NCI-H1930 (cell line): ENCODE measurements at places on chromosomes 13 and 19.

GRCh38 chr19:44700547-44700946 lies 1.6 kb downstream of the CEACAM16 start:
- DNase-seq: no peak

GRCh38 chr19:42285541-42285941 lies 16.4 kb upstream of the PRR19 start:
- no peak for DNase-seq

- no peak for DNase-seq
Observed at GRCh38 chr19:8167985-8168384, 18.6 kb upstream of the FBN3 start.

DNA sequence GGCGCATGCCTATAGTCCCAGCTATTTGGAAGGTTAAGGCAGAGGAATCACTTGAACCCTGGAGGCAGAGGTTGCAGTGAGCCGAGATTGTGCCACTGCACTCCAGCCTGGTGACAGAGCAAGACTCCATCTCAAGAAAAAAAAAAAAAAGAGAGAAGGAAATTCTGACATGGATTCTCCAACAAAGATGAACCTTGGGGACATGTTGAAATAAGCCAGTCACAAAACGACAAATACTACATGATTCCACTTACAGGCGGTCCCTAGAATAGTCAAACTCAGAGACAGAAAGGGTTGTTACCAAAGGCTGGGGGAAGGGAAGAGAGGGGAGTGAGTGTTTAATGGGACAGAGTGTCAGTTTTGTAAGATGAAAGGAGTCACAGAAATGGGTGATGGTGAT lies 66.4 kb downstream of the F2RL3 start:
- no peak for DNase-seq

GRCh38 chr13:56134524-56134923 lies 1006.2 kb upstream of the PRR20A start:
- DNase-seq: no peak

GRCh38 chr13:113577881-113578435 lies 6.6 kb upstream of the TFDP1 start:
- DNase-seq: no peak

- DNase-seq: no peak
Observed at GRCh38 chr13:29858667-29859066, 8.2 kb upstream of the UBL3 start.

- DNase-seq: no peak
Observed at GRCh38 chr13:109858319-109858718, 71.9 kb upstream of the IRS2 start.

DNA sequence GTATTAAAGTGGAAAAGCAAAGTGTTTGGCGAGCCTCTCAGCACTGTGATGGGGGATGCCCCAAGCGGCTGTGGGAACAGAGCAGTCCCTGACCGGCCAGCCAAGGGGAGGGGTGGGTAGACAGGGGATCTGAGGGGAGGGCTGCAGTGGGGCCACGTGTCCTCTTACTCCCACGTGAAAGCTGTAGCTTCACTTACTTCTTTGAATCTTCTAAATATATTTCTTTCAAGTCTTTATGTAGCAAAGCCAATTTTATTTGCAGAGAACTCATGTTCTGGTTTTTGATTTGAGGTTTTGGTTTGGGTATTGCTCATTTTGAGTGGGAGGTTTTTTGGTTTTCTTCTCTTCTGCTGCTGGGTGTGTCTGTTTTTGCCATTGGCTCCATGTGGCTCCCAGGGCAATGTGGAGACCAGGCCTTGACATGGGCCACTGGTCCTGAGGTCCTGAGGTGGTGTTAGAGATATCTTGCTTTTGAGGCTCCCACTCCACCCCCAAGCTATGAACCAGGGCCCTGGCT lies 17.7 kb upstream of the OVOL3 start:
- DNase-seq: no peak

- DNase-seq: no peak
Observed at GRCh38 chr13:98368019-98368418, 190.9 kb upstream of the RNF113B start.

- no peak for DNase-seq
Observed at GRCh38 chr19:29400917-29401711, 124.7 kb upstream of the VSTM2B start.

GRCh38 chr13:49303533-49304252 lies 56.0 kb downstream of the CDADC1 start:
- DNase-seq: no peak

- no peak for DNase-seq
Observed at GRCh38 chr19:55106591-55106990, 10.8 kb downstream of the PPP1R12C start.

GRCh38 chr13:68232351-68233130 lies 1002.4 kb upstream of the PCDH9 start:
- no peak for DNase-seq

DNA sequence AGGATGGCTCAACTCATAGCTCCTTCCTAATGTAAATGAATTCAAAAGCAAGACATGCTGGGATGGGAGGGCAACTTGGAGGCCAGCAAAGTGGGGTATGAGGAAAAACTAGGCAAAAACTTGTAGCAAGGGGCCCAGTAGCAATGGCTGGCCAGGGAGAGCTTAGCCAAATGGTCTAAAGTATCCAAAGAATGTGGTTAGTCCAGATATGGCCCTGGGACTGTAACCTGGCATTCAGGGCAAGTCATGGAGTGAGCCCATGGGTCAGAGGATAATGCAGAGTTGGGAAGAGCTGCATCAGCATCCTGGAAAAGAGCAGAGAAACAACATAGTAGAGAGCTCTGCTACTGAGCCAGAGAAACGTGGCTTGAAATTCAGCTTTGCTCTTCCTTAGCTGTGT lies 191.7 kb downstream of the SUCLA2 start:
- DNase-seq: no peak

DNA sequence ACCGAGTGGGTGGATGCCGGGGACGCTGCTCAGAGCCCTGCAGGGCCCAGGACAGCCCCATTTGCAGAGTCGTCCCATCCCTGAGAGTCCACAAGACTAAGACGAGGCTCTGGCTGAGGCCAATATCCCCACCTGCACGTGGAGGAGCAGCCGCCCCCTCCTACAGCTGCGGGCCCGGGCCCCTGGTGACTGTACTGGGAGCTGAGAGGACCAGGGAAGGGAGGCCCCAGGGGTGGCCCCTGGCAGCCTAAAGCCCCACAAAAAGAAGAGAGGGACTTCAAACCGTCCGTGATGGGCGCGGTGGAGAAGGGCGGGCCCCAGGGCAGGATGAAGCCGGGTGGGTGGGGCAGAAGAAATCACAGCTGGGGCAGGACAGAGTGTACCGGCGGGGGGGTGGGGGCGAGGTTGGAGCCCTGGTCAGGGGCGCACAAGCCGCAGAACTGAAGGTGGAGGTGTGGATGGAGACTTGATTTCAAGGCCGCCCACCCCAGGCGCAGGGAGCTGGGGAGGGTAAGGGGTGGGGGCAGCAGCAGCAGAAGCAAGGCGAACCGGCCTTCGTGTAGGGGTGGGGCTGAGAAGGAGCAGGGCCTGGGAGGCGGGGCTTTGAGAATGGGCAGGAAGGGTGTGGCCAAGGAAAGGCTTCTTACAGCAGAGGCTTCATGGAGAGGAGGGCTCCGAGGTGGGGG lies 12.9 kb downstream of the CFD start:
- DNase-seq: no peak

DNA sequence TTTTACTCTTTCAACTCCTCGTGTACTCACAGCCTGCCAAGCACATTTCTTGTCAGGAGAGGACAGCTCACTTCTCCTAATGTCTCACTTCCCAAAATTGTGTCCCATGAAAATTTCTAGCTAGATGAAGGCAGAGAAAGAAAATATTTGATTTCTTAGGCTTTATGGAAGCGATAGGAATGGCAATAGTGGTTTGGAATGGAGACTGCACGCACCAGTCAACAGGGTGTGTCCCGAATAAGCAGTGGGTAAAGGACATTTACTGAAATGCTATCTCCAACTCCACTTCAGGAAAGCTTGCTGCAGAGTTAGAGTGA lies 321 bp upstream of the ZNF222 start:
- no peak for DNase-seq

DNA sequence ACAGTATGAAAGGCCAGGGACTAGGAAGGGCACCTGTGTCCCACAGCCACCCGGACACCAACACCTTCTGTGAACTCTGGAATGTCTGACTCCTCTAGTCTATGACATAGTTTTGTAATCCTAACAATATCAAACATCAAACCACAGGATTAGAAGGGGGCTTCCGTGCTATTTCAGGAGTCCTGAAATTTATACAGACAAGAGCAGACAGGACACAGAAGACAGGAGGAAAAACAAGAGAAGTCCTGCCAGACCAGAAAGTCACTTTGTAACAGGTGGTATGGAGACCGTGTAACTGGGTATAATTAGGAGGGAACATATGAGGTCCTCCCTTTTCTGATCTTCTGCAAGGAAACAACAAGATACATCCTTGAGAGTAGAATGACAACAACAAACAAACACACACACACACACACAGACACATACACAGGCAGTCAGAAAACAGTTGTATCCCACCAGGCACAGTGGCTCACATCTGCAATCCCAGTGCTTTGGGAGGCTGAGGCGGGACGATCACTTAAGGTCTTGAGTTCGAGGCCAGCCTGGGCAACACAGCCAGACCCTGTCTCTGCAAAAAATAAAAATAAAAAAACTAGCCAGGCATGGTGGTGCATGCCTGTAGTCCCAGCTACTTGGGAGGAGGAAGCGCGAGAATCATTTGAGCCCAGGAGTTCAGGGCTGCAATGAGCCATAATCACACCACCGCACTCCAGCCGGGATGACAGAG lies 13.1 kb downstream of the INSR start:
- DNase-seq: no peak

DNA sequence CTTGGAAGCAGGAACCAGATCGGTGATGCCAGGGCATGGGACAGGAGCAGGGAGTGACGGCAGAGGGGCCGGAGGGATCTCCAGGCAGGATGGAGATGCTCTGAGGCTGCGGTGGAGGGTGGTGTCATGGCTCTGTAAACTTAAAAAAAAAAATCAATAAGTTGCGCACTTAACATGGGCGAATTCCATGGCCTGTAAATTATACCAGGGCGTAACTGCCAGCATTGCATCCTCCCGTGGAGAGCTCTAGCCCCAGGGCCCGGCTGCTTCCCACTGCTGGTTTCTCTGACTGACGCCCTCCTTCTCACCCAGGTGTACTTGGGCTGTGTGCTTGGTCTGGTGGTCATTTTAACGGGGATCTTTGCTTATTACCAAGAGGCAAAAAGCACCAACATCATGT lies 8.7 kb downstream of the ATP12A start:
- DNase-seq: no peak

GRCh38 chr13:99698816-99699099 lies 197.5 kb downstream of the TM9SF2 start:
- DNase-seq: no peak

GRCh38 chr19:43265664-43266025 lies 3.7 kb downstream of the PSG9 start:
- no peak for DNase-seq

DNA sequence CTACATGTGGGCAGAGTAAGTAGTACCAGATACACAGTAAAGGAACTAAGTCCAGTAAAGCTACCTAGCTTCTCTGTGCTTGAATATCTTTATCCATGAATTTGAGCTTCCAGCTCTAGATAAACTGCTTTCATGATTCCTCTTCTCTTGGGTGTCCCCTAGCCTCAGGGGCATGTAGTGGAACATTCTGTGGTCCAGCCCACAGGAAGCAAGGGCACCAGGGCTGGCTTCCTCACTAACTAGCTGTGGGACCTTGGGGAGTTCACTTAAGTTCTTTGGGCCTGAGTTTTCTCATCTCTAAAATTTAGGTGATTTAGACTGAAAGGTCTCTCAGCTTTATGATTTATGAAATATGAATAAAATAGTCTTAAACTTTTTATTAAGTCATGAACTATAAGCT lies 185.7 kb downstream of the KATNAL1 start:
- DNase-seq: no peak

- DNase-seq: no peak
Observed at GRCh38 chr13:41930154-41930553, 30.8 kb downstream of the VWA8 start.

DNA sequence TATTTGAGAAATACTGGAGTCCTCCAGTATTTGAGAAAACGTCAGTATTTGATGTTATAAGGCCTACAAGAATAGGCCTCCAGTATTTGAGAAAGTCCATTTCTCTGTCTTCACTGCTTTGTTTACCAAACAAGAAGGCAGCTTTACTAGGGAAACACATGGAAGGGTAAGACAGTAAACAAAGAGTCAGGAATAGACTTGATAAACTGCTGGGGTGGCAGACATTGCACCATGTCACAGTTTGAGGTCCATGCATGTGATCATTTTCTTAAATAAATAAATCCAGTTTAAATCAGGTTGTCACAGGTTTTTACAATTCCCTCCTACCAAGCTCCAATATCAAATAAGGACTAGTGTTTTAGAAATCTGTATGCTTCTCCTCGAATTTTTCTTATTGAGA lies 1431.0 kb upstream of the SPRY2 start:
- DNase-seq: no peak

DNA sequence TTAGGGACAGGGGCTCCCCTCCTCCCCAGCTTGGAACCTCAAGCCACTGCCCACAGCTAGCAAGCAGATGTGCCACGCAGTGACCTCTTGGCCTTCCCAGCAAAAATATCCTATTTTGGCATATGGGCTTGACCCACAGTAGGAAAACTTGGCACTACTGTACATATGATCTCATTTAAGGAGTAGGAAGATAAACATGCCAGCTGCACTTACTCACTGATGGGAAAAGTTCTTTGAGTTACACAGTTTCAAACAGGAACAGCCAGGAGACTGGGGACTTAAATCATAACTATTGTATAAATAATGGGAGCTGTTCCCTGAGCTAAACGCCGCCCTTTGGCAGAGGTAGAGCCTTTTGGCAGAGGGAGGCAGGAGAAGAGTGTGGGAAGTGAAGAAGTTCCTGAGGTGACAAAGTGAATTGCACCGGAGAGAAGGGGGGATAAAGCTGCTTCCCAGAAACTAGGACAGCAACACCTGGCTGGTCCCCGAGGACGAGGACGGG lies 6.1 kb downstream of the SACS start:
- DNase-seq: no peak

DNA sequence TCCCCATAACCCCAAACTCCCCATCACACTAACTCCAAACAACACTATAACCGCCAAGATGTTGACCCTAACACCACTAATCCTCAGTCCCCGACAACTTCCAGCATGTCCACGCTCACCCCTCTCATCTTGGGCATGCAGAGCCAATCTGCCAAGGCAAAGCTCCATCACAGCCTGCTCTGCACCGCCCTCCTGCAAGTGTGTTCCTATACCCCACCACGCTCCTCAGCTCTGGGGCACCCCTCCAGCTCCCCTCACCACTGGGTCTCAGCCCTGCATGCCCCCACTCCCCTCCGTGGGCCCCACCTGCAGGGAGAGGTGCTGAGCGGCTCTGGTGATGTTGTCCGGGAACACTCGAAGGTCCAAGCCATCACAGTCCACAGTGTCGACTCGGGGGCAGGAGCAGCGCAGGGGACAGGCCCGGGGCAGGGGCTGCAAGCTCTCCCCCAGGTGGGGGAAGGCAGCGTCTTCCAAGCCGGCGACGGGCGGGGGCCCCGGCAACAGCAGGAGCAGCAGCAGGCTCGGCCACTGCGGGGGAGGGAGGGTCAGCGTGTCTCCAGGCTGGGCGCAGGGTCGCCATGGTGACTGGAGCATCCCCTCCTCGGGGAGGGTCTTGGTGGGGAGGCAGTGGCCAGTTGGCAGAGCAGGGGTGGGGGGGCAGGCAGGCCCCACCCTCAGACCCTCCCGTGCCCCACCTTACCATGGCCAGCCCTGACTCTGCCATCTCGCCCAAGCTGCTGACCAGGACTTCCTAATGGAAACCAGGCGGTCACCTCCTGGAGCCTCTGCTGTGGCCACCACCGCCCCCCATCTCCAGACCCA lies 527 bp downstream of the PODNL1 start:
- DNase-seq: no peak

GRCh38 chr13:79398915-79399314 lies 7.1 kb downstream of the RBM26 start:
- DNase-seq: no peak
